ENCODE measurements at places on chromosomes 12 and 14.

GRCh38 chr12:53065975-53066931 is 12.9 kb downstream of the SPRYD3 start:
- peak; percentile 54 for DNase-seq

- DNase-seq = no peak
These were observed 90.9 kb upstream of the MANSC4 start for GRCh38 chr12:27870939-27871338.

GRCh38 chr14:53744857-53745256 is 211.8 kb downstream of the BMP4 start:
- no peak for DNase-seq

GRCh38 chr12:12717586-12718380 is 615 bp downstream of the CDKN1B start:
- peak; percentile 32 for DNase-seq

GRCh38 chr12:91620992-91621391 is 438.4 kb upstream of the DCN start:
- no peak for DNase-seq

- no peak for DNase-seq
These were observed 98.5 kb upstream of the SLC24A4 start for GRCh38 chr14:92224358-92224954.

DNA sequence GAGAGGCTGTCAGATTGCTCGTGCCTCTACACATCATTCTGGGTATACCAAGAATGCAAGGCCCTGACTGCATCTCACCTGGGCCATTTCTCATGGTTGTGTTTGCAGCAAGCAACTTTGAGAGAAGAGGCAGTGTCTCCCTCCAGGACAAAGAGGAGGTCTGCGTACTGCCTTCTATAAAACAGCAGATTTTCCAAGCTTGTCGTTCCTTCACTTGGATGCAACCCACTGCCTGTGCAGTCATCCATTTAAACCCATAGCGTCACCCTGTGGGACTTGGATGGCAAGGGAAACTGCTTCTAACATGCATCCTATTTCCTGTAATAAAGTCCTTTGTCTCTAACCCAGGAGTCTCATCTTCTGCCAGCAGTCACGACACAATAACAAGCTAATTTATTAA is 1.3 kb downstream of the POMT2 start:
- DNase-seq = no peak
